ENCODE measurements at places on chromosomes 12 and 14.

DNA sequence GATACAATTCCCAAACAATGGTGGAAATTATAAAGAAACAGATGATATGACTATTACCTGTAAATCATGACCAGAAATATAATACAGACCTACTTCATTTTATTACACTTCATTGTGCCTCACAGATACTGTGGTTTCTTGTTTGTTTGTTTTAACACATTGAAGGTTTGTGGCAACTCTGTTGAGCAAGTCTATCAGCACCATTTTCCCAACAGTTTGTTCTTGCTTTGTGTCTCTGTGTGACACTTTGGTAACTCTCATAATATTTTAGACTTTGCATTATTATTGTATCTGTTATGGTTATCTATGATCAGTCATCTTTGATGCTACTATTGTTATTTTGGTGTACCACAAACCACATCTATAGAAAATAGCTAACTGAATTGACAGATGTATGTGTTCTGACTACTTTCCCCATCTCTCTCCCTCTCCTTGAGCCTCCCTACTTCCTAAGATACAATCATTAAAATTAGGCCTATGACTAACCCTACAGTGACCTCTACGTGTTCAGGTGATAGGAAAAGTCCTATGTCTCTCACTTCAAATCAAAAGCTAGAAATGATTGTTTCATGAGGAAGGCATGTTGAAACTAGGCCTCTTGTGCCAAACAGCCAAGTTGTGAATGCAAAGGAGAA lies 49.1 kb downstream of the FBXO33 start:
- no peak for DNase-seq

DNA sequence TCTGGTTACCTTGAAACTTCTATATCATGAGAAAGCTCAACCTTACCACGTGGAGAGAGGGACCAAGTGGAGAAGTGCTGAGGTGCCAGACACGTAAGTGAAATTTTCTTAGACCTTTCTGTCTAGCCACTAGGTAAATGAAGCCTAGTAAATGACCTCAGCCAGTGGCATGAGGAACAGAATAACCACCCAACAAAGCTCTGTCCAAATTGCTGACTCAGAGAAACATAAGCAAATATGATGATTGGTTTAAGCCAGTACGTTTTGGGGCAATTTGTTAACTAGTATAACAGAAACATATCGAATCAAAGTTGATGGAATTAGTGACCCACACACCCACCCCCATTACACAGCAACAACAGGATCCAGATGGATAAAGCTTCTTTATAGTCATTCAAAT lies 75.2 kb upstream of the MAX start:
- no peak for DNase-seq

DNA sequence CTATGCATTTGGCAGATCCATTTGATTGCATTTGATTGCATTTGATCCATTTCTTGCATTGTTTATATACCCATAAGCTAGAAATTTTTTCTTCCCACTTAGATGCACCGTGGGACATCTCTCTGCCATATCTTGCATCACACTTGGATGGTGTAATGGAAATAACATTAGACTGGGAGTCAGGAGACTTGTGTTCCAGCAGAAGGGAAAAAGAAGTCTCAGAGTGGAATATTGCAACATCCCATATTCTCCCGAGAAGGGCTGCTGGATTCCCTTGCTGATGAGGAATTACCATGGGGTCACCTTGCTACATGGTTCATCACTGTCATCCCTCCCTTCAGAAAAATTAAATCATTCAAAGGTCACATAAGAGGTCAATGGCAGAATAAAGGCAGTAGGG lies 78.1 kb downstream of the KSR2 start:
- no peak for DNase-seq

- DNase-seq = no peak
Measured at GRCh38 chr12:106133136-106134087, 5.3 kb downstream of the NUAK1 start.

GRCh38 chr12:126419131-126419530 lies 1353.9 kb downstream of the AACS start:
- DNase-seq = no peak

GRCh38 chr14:104939666-104940410 lies 15.2 kb downstream of the PLD4 start:
- no peak for DNase-seq

GRCh38 chr14:92105893-92106142 lies 564 bp downstream of the ATXN3 start:
- DNase-seq = no peak

GRCh38 chr14:58987591-58987990 lies 200.9 kb upstream of the DAAM1 start:
- no peak for DNase-seq

- peak; percentile 8 for DNase-seq
Measured at GRCh38 chr12:68451261-68452077, 119.3 kb upstream of the MDM1 start.
